ENCODE measurements at places on chromosomes 5 and 9.

GRCh38 chr5:138752951-138753793, at the start of gene CTNNA1:
Gene CTNNA1 (plus strand): TSS chr5:138753425. CDS start chr5:138781925, 28,500 bp downstream.
- DNase-seq, result no peak

DNA sequence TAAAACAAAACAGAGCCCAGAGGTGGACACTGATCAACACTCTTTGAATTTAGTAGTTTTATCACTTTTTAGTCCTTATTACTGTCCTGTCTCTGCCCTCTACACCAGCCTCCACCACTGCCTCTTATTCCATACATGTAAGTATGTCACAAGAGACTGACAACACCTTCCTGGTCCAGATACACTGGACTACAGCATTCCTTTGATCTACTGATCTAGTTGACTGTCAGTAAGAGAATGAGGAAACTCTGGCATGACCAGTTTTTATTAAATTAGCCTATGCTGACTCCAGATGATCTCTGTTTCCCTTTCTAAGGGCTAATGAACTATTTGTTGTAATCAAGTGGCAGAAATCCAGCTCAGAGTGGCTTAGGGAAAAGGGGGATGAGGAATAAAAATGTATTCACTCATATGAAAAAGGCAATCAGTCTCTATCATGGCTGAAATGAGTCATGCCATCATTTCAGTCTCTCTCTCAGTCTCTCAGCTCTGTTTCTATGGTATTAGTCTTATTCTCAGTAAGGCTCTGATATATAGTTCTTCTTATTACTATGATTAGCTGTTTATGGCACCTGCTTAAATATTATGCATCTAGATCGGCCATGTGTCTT, 5.5 kb downstream of the ARHGEF37 start:
- no peak for DNase-seq

DNA sequence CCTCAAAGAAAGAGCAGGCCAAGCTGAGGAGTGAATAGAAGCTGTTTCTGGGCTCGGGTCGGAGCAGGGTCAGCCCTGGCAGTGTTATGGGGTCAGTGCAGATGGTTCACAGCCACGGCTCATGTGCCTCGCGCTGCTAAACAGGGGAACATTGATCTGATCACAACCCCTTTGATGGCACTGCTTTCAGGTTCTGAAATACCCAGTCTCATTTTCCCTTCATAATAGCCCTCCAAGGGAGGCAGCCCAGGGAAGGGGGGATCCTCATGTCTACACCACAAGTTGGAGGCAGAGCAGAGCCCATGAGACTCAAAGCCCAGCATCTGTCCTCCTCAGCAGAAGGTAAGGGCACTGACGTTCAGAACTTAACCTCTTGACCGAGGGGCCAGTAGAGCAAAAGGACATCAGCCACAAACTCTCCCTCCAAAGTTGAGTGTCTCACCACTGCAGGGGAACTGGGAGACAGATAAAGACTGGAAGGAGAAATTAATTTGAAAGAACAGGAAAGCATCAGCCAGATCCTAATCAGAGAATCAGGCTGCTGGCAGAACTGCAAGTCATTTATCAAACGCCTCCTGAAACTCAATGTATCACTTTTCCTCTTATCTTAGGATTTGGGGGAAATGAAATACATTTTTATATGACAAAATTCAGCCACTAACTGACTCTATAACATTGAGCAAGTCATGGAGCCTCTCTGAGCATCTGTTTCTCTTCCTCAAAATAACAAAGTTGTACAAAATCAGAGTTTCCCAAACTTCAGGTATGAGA, 110.6 kb downstream of the SH3TC2 start:
- no peak for DNase-seq

DNA sequence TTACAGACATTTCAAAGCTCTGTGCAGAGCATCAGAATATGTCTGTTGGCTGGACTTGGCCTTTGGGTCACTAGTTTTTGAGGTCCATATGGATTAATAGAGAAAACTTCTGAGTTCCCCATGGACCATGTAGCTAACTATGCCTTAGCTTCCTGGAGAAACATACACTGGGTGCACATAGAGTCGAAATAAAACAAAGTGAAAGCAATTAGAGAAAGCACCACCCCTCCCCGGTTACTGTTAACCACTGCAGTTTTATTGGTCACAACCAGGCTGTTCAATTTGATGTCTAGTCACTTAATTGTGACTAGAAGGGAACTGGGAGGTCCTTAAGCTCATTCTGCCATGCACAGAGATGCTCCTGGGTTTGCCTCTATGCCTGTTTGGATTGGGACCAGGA, 4.2 kb downstream of the FAM240B start:
- no peak for DNase-seq

GRCh38 chr5:139443831-139444453, 4.6 kb upstream of the DNAJC18 start:
- no peak for DNase-seq

- peak; percentile 44 for DNase-seq
Observed at GRCh38 chr5:143262393-143263174, 140.9 kb downstream of the NR3C1 start.

- no peak for DNase-seq
Observed at GRCh38 chr5:144880513-144880912, 709.8 kb downstream of the KCTD16 start.

GRCh38 chr9:98199388-98200033, 7.1 kb upstream of the CORO2A start:
- no peak for DNase-seq

DNA sequence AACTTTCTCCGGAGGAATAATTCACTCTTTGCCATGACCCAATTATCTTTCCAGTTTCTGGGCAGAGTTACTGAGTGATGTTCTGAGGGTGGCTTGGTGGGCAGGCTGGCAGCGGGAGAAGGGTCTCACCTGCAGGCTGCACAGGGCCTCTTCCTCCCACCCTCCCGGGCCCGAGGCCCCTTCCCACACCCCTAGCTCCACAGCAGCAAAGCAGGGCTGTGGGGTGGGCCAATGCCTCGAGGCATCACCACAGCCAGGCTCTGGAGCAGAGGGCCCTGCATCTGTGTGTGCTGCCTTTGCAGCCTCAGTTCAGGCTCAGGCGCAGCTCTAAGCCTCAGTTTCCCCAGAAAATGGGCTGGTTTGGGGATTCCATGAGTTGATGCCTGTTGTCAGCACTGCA, 120.2 kb upstream of the FOXD4L5 start:
- DNase-seq, result no peak

DNA sequence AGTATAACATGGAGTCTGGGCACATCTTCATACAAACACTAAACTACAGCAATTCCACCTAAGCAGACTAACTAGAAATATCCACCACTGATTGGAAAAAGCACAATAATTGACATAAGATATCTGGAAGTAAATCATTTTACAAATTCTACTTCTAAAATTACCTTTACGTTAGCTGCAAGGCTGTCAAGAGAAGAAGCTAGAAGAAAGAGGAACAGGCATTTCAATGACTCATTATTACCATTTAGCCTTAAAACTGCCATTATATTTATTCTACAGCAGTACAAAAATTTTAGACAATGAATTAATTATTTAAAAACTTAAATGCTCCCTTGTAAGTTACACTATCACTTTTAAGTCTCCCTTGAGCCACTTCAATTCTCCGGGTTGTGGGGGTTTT, 43.4 kb upstream of the PLPP6 start:
- no peak for DNase-seq

DNA sequence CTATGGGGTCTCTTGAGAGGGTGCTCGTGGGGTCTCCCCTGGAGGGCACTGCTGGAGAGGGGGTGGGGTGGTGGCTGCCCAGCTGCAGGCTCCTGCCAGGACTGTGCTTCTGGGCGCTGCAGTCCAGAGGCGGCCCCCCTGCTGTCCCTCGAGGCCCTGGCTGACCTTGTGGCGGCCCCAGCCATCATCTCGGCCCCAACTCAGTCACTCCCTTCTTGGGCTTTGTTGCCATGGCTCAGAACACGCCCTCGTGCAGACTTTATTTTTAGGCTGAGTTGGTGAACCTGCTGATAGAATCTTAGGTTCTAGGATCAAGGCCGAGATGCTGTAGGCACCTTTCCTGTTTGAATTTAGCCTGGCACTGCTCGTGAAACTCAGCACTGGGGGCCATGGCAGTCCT, 22.8 kb downstream of the FBXW5 start:
- DNase-seq, result no peak

DNA sequence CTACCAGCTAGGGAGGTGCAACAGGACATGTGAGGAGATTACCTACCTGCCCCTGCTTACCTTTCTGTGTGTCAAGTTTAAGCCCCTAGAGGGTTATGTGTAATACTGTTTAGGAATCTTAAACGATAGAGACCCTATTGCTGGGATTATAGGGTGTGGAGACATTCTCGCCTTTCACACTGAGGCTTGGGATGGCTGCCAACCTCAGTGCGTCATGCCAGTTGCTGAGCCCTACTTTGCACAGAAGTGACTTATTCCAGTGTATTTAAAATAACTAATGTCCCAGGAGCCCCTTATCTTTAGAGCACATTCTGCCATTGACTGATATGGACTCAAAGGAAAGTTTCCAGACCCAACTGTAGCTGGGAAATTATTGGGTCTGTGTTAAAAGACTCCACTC, 76.6 kb upstream of the XPA start:
- DNase-seq, result no peak

- DNase-seq, result no peak
Observed at GRCh38 chr9:80881940-80882339, 807.4 kb downstream of the TLE1 start.

DNA sequence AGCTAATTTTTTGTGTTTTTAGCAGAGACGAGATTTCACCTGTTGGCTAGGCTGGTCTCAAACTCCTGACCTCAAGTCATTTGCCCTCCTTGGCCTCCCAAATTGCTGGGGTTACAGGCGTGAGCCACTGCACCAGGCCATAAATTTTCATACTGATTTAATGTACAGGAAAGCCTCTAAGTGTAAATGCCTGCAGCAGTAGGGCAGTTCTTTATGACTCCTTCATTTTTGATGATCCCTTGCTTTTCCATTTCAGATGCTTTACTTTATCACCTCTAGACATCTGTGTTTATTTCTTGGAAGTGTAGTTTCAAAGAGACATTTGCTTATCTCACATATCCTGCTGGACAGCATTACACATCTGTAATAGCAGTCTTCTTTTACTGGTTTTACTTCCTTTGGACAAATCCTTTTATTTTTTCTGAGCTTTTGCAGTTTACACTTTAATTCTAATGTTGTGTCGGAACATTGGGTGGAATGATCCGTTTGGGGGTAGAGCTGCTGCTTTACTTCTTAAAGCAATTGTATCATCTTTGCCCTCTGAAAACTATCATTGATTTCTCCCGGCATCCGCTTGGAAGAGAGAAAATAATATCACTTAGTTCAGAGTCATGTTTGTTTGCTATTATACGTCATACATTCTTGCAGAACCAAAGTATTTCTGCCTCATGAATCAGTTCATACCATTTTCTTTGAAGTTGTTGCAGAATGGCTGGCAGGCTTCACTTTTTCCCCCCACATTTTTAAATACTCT, 36.0 kb downstream of the SCGB3A1 start:
- no peak for DNase-seq

DNA sequence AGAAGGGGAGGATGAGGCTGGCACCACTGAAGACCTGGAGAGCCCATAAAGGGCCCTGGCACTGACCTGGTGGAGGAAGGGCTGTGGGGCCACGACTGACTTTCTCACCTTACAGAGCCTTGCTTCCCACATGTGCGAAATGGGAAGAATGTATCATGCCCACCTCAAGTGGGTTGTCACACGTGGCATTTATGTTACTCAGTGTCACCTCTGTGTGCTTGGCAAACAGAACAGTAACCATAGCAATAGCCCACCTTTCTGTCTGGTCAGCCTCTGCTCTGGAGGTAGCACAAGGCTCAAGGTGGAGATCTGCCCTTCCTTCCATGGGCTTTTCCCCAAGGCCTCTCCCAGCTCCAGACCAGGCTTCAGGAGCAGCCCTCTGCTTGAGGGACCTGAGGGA, 16.7 kb downstream of the TCF7 start:
- no peak for DNase-seq

GRCh38 chr5:143673676-143674468, 138.1 kb upstream of the HMHB1 start:
- DNase-seq, result no peak

GRCh38 chr5:128199104-128199503, 115.5 kb downstream of the SLC12A2 start:
- DNase-seq, result peak; percentile 33

- no peak for DNase-seq
Observed at GRCh38 chr5:82022499-82022898, 50.7 kb downstream of the ATG10 start.

GRCh38 chr5:72234265-72234700, 85.8 kb downstream of the MRPS27 start:
- no peak for DNase-seq

DNA sequence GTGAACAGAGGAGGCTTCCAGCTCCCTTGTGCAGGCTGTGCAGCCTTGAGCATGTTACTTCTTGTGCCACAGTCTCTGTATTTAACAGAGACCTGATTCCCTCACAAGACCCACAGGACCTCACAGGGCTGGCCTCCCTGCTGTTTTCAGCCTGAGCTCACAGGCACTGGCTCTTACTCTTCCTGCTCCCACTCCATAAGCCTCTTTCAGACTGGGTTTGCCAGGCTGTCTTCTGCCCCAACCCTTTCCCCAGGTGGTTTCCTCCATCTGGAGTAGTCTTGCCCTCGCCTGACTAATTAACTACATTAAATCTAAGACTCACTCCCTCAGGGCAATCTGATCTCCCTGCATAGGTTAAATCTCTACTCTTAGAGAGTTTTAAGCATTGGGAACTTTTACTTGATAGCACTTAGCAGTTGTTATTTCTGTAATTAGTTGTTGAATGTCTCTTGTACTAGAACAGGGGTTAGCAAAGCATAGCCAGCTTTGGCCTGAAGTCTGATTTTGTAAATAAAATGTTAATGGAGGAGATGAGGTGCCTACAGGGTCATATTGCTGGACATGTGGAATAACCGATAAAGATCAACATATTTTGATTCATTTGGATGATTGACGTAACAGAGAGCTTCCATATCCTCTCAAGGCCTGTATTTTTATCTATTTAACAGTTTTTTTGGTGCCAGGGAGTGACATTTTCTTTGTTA, 28.6 kb upstream of the SPATA31E1 start:
- DNase-seq, result no peak

GRCh38 chr5:172506921-172507320, 52.6 kb upstream of the SH3PXD2B start:
- DNase-seq, result no peak

GRCh38 chr9:75051285-75051684, 23.2 kb upstream of the CARNMT1 start:
- DNase-seq, result no peak

DNA sequence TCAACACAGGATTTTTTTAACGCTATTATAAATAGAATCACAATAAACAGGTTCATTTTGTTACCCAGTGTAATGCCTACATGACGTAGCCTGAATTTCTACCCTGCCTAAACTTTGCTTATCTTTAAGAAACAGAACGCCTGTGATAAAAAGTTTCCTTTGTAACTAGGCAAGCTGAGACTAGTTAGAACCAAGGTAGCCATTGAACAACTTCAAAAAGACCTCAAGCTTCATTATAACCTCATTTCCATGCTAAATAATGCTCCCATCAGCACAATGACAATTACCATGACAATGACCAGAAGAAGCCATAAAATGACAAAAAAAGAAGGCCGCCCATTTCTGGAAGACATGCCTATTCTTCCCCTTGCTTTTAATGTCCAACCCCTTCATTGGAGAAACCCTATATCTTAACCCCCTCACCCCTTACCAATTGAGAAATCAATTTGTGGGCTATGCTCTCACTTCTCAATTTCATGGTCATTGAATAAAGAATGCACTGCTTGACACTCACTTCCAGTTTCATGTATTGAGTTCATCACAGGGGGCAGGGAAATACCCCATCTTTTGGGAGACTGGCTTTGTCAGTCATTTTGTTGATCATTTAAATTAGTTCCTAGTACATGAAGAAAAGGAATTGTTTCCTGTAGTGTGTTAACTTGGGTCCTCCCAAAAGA, 276.8 kb downstream of the MCTP1 start:
- DNase-seq, result no peak

All from smooth muscle cell of the brain vasculature (primary cell).